ENCODE measurements at places on chromosomes 16 and 17.

DNA sequence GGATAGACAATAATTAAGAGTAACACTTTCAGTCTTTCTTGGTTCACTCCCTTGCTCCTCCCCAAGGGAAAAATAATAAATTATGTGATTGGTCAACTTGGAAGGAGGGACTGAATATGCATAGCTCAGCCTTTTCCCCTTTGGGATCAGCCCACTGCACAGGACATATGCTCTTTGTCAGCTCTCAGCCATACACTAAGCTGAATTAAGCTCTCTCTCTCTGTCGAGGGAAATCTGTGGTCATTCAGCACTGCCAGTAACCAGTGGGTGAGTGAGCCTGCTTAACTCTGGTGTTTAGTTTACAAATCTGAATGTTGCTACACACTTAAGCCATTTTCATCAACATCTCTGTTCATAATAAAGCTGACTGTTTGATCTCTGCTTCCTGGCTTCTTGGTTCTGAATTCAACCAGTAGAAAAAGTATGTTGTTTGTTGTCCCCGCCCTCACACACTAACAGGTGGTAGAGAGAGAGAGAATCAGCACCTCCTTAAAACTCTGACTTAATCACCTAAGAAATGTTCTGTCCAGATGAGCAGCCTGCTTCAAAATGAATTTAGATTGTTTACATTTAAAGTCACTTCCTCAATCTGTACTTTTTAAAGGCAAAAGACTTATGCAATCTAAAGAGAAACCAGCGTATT, 102.3 kb upstream of the C17orf78 start:
- no peak for DNase-seq

DNA sequence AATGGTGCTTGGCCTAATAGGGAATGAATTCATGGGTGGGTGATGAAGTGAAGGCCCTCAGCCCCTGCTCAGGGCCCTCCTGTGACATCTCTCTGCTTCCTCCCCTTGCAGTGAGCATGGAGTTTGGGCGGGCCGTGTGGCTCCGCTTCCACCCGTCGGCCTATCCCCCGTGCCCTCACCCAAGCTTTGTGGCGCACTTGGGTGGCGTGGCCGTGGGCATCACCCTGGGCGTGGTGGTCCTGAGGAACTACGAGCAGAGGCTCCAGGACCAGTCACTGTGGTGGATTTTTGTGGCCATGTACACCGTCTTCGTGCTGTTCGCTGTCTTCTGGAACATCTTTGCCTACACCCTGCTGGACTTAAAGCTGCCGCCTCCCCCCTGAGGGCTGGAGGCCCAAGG, 21.1 kb downstream of the C17orf75 start:
- no peak for DNase-seq

DNA sequence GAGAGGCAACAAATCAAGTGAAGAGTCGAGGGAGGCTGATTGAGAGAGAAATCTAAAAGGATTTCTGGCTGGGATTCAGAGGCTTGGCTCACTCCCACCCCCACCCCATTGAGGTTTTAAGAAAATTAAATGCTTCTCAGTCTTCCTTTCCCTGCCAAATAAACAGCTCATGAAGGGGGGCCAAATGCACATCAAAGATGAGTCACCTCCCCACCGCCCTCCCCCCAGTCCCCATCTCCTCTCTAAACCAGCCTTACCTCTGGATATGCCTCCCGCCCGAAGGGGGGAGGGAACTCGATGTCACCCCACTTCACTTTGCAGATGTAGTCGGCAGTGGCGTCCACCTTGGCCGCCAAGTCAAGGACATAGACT, 11.6 kb downstream of the ACLY start:
- no peak for DNase-seq

DNA sequence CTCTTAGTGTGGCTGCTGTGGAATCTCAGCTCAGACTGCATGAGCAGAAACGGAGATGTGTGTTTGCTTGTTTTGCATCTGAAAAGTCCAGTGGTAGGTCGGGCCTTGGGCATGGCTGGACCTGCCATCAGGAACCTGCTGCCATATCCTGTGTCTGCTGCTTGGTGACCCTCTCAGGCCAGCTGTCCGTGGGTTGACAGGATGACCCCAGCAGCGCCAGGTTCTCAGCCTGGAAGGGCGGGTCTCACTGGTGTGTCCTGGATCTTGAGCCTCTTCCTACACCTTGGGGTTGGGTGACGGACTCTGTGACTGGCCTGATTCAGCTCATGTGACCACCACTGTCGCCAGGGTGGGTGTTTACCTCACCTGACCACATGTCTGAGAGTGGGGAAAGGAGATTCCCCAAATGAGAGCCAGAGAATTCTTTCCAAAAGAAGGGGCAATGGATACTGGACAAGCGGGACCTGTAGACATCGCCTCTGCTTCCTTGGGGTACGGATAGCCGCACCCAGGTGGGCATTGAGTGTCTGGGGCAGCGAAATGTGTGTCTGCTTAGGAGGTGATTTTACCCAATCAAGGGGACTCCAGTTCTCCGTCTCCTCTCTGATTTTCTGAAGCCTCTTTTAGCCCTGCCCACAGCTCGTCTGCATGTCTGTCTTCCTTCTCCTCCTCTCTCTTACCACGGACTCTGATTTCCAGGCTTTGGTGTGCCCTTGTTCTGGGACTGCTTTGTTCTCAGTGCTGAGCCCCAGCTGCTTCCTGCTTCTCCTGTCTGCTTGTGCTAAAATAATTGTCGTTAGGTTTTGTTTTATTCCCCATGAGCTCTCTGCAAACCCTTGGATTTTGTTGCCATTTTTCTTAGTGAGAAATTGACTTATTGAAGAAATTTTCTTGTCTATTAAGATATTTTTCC, 399.7 kb downstream of the CPPED1 start:
- no peak for DNase-seq

- DNase-seq: no peak
These were observed 23.5 kb downstream of the NFE2L1 start for GRCh38 chr17:48071654-48072053.

- no peak for DNase-seq
These were observed 336.9 kb downstream of the CDH13 start for GRCh38 chr16:82963653-82964052.

GRCh38 chr16:69707920-69708683, 18.3 kb downstream of the NQO1 start:
- no peak for DNase-seq

GRCh38 chr16:85658504-85659326, 30.0 kb downstream of the GINS2 start:
- no peak for DNase-seq

DNA sequence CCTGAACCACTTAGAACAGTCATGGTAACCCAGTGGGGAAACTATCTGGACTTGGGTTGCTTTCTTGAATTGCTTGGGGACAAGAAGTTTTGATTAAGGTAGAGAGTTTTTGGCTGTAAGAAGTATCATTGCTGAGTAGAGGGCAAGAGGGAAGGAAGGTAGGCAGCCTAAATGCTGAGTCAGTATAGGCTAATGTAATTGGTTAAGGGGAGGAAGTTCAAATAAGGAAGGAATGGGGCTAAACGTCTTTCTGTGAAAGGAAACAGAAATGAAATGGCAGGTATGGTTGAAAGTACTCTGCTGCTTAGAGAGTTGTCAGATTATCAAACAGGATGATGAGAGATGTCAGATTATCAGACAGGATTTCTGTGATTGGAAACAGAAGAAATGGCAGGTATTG, 20.3 kb downstream of the KPNB1 start:
- no peak for DNase-seq

DNA sequence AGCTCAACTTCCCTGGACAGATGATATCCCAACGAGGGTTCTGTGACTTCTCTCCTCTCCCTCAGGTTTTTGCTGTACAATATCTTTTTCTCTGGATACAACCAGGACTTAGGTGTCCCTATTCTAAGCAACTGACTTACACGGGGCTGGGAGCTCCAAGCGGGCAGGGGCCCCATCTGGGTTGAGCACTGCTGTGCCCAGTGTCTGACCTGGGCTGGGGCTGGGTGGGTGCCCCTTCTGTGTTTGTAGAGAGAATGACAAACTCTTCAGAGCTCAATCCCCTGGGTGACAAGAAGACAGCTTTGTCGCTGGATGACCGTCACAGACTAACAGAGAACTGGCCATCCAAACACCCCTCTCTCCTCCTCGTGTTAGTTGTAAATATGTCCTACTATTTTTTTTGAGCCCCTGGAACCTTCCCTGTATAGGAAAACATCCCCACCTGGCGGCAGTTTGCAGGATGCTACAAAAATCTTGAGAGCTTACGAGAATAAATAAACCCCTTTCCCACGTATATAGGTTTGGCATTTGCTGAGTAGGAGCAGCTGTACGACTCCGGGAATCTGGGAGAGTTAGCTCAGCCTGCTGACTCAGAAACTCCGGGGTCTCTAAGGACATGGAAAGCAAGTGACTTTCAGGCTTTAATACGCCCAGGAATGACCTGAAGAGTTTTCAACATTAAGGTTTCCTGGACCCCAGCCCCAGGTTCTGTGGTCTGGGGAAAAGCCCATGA, 23.7 kb upstream of the RCVRN start:
- no peak for DNase-seq

DNA sequence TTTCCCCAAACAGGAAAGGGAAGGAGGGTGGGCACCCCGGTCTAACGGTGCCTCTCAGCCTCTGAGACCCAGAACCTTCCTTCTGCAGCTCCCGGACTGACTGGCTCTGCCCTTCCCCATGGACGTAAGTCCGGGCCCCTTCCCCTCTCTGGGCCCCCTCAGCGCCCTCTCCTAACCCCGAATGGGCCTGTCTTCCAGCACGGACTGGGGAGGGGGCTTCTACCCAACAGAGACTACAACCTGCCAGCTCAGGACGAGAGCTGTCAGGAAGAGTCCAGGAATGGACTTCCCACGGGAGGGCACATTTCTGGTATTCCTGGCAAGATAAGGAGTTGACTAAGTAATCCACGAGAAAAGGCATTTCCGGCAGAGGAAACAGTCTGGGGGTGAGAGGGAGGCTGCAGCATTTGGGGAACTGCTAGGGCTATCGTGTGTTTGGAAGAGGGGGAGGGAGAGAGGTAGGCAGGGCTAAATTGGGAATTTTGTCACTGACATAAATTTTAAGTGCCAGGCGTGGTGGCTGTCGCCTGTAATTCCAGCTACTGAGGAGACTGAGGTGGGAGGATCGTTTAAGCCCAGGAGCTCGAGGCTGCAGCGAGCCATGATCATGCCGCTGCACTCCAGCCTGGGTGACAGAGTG, 12.1 kb upstream of the ALDOA start:
- no peak for DNase-seq

DNA sequence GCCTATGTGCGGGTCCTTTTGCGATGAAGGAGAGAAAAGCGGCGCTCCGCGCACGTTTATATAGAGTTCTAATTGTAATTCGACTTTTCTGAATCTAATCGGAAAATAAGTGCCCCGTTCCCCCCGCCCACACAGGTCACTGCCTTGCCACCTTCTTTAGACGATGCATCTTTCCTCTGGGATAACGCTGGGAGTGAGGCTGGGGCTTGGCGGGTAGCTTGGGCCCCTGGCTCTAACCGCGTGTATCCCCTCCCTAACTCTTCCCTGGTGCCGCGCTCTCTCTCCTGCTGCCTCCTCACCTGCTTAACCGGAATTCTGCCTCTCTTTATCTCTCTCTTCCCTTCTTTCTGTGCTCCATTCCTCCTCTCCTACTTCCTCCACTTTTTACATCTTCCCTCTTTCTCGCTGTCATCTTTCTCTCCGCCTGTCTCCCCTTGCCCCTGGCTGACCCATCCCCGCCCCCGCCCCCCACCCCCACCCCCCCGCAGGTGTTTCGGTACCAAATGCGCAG, 2.6 kb downstream of the LHX1 start:
- DNase-seq: no peak

DNA sequence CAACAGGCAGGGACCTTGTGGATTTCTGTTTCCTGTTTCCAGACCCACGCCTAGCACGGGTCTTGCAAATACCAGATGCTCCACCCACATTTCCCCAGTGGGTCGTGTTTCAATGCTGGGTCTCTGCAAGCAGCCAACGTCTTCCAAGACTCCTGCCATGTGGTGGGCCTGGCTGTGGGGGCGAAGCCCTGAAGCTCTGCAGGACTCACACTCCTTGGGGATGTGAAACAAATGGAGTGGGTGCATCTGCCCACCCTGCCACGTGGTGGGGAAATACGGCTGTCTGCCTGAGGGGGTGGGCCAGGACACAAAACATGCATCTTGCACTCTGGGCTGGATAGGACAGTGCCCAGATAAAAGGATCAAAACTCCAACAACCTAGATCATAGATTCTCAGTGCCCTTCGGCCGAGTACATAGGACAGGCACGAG, 32.6 kb downstream of the FA2H start:
- DNase-seq: no peak

- DNase-seq: no peak
These were observed 15.8 kb downstream of the TSPOAP1 start for GRCh38 chr17:58312829-58313228.

DNA sequence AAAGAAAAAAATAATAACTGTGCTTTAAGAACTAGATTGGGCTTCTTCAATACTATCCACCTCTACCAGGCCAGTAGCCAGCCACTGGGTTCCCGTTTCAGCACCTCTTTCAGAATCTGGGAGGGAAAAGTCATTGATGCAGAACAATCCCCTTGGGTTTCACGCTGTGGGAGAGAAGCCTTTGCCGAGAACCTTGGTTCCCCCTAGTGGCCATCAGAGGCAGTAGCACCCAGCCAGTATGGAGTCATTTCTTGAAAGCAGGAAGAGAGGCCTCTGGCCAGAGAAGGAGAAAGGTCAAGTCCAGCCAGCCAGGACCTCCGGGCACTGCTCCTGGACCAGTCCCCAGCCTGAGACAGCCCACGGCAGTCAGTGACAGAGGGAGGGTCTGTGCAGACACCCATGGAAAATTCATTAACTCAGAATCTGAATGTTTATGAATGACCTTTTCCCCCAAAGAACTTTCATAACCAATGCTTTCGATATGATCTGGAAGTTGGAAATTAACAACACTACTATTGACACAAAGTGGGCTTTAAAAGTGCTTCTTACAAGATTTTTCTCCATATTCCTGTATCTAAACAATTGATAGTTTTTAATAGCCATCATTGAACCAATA, 51.2 kb upstream of the CDH5 start:
- no peak for DNase-seq

DNA sequence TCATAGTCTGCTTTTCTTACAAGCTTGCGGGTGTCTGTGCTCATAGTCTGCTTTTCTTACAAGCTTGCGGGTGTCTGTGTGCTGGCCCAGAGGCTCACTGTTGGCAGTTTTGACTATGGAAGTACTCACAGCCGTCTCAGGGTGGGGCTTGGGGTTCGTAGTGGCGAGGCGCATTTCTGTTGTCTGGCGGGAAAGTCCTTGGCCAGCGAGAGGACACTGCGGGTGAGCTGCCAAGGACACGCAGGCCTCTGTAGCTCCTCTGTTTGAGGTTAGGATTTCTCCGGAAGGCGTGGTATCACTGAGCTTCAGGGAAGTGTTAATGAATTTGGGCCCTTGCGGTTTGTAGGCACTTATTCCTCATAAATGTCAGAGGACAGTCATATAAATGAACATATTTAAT, 13.5 kb downstream of the TBCD start:
- DNase-seq: no peak

- peak; percentile 26 for DNase-seq
These were observed 313.1 kb upstream of the TNRC6C start for GRCh38 chr17:77645072-77646045.

DNA sequence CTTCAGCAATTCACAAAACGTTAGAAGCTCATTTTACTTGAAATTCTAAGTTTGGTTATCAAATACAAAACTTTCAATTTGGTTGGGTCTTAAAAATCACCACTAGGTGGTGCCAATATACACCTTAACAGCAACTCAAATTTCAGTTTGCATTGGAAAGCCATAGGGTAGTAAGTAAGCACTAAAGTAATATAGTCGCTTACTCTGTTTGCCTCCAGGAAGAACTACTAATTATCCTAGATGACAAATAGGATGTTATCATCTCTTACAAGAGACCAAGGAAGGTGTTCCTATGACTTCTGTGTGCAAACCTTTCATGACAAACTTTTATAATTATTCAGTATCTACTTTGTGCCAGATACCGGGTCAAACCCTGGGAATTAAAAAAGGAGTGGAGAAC, 93.3 kb downstream of the MYO1D start:
- DNase-seq: no peak

- no peak for DNase-seq
These were observed 23.3 kb downstream of the SHISA6 start for GRCh38 chr17:11264183-11264871.
